IPS DF 6.9 (cell line): ENCODE measurements at places on chromosomes 2 and 18.

- DNase-seq = no peak
These were observed 128.5 kb upstream of the COL3A1 start for GRCh38 chr2:188845692-188846091.

DNA sequence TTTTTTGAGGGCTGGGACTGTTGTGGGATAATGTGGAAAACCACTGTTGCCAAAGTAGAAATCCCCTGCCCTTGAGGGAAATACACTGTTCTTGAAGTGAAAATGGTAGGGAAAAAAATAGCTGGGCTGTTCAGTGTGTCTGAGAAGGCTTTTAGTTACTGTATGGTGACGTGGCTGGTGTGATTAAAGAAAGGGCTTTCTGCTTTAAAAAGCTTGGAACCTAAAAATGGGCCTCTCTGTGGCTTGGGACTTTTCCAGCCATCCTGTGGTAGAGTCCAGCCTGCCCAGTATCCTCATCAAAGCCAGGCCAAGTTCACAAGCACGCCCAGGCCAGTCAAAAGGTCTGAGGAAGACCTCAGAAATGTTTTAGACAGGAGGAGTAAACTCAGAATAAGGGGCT, 6.8 kb downstream of the MGAT5 start:
- DNase-seq = no peak

DNA sequence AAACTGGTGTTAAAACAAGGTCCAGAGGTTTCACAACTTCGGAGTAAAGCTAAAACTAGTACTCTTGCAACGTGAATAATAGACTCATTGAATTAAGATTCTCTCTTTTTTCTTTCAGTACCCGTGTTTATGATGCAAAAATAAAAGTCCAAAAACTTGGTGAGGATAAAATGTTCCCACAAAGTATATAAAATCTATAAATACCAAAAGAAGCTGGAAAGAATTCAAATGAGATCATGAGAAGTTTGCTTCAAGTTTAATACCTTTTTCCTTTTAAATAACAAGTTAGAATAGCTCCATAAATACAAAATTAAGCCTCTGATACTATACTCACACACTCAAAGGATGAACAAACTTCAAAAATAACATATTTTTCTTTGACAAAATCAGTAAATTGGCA, 34.0 kb downstream of the METTL4 start:
- DNase-seq = no peak

GRCh38 chr18:55346961-55347740, 240.8 kb downstream of the TCF4 start:
- DNase-seq = no peak

DNA sequence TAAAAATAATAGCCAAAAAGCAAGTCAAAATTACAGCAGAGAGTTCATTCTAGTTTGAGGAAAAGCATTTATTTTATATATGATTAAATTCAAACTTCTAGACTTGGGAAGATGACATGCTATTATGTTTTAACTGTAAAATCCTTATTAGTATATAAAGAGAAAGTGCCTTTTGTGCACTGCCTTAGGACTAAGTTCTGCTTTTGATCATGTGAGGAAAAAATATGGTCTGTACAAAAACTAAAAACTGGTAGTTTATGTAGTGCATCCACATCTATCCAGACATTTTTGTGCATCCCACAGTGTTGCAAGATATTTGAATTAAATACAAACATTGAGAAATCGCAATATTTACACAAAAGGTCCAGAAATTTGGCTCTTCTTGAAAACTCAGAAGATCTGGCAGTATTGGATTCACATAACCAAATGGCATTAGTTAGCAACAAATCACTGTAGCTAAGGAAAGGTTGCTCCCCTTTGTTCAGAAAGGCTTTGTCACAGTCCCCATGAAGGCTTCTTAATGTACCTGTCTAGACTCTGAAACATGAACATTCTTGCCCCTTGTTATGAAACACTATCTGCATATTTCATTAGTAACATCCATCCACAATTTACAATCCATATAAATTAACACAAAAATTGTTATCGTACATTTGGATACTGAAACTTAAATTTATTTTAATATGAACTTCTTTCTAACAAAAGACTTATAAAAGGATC, 2.2 kb downstream of the MMADHC start:
- DNase-seq = no peak

DNA sequence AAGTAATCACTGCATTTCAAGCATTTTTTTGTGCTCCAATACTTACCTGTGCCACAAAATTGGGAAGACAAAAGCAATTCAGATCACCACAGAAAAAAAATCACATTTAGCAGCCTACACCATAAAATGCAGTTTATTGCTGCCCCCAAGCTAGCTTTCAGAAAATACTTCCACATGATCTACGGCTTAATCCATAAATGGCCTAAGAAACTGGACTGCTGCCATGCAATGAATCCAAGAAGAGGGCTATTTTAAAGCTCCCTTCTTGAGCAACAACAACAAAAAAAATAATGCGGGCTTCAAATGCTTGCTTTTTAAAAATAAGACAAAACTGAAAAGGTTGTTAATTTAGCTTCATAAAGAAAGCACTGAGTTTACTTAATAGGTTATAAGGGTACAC, 272.3 kb downstream of the RAD51AP2 start:
- no peak for DNase-seq

GRCh38 chr2:35864141-35864540, 491.4 kb upstream of the CRIM1 start:
- DNase-seq = no peak

- no peak for DNase-seq
These were observed 519.9 kb downstream of the KCNJ3 start for GRCh38 chr2:155218292-155218924.

DNA sequence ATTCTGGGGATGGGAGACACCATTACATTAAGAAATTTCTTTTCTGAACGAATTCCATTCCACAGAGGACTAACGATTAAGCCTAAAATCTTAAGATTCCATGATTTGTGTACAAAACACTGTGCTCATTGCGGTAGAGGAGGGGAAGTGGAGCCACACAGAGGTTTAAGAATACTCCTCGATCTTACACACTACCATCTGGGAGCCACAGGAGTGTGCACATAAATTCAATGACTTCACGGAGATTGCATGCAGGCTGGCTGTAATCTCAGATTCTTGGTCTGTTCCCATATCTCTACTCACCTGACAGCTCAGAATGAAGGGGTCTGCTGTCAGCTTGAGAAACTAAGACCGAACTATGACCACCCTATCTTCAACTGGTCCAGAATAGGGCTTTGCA, 762 bp downstream of the VPS4B start:
- DNase-seq = no peak

DNA sequence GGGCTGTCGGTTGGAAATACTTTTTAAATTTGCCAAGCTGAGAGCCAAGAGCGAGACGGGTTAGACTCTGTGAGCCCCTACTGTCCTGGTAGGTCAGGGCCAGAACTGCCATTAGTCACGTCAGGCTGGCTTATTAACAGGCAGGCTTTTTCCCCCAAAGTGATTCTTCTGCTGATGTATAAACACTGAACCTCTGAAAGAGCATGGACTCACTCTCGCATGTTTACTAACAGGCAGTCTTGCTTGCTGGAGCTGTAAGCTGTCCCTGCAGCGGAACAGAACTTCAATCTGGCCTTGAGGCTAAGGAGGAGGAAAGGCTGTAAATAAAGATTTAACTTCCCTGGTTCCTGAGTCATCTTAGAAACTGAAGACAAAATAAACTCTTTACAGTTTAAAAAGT, 288.4 kb downstream of the PIEZO2 start:
- DNase-seq = no peak
